ENCODE measurements at places on chromosomes 7 and 10.

GRCh38 chr10:124612611-124613498, 131.3 kb downstream of the FAM53B start:
- no peak for DNase-seq

DNA sequence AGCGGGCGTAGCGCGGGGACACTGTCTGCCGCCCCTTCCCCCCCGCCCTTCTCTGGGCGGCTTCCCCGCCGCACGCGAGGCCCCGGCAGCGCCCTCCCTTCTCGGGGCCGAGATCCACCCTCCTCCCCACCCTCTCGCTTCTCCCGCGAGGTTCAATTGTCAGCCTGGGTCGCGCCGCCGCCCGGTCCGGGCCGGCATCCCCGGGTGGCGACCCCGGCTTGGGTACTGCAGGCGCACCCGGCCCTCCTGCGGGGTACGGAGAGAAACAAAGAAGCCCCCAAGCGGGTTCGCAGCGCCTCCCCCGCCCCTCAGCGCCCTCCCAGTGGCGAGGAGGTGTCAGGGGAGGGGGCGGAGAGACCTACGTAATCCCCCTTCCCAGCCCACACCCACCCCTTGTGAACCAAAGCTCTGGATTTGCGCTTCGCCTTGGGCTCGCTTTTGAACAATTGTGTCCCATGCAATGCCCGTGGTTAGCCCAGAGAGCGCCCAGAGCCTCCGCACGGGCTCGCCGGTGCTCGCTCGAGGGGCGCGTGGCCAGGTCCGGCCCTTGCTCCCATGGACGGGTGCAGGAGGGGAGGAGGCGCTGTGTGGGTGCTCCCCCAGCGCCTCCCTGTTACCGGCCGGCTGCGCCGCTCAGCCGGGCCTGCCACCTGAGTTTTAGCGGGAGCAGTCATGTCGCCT, 634 bp downstream of the HECW1 start:
- peak; percentile 45 for DNase-seq

DNA sequence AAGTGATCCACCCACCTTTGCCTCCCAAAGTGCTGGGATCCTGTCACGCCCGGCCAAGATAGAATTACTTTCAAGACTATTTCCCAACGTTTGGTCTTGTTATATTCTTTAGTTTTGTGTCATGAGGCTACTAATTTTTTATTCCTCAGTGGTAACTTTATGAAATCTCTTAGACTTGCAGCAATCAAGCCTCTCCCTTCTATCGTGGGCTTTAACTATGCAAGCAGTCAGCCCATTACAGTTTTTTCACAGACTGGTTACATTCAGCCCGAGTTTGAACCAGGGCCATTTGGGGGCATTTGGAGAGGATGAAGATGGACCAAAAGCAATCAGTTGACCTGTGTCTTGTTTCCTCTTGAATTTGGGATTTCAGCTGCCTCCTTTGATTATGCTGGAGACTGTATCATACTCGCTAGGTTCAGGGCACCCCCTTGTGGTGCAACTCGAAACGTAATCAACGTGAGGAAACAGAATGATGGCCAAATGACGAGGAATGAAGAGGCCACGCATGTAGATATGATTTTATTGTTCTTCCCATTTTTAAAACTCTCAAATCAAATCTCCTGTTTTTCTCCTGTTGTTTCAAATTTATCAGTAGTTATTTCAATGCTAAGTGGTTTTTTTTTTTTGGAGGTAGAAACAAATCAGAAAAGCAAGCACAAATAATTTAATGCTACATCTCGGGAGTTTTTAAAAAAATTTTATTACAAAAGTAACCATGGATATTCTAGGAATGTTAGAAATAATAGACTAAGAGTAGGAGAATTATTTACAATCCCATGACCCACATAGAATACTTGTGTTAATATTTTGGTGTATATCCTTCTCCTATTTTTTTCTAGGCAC, 151.6 kb downstream of the KIAA1217 start:
- DNase-seq = peak; percentile 70

- no peak for DNase-seq
These were observed 67.2 kb downstream of the VOPP1 start for GRCh38 chr7:55504967-55505658.

DNA sequence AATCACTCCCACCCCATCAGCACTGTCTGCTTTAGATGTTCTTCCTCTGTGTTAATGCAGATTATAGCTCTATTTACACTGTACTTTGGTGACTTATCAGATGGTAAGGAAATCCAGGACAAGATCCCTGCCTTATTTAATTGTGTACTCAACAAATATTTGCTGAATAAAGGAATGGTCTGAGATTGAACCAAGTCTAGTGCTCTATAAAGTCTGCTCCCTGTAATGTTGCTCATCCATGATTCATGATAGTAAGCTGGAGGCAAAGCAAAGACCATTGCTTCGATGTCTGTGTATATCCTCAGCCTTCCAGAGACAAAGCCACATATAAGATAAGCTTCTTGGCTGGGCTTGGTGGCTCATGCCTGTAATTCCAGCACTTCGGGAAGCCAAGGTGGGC, 33.5 kb downstream of the PLCE1 start:
- DNase-seq = no peak

GRCh38 chr10:47182934-47183703, 116.9 kb upstream of the GDF10 start:
- DNase-seq = no peak

DNA sequence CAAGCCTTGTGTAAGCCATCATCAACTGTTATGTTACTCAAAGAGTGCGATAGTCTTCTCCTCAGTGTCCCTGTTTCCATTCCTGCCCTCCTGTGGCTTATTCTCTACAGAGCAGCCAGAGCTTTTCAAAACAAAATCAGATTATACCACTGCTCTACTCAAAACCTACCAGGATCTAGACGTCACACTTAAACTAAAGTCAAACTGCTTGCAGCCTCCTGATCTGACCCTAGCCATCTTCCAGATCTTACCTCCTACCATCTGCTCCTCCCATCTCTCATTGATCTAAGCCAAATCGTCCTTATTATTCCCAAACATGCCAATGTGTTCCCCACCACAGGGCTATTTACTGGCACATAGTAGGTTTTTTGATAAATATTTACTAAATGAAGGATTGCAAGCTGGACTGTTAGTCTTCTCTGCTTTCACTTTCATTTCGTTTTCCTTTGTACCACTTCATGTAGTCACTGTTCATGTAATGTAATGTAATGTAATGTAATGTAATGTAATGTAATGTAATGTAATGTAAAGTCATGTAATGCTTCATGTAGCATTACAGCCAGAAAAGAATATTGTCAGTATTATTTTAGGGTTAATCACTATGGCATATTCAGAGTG, 116.1 kb downstream of the GPR37 start:
- DNase-seq = no peak

GRCh38 chr10:124430077-124430476, 11.4 kb upstream of the OAT start:
- DNase-seq = no peak

- DNase-seq = no peak
These were observed 37.3 kb downstream of the INPP5A start for GRCh38 chr10:132574783-132575319.

GRCh38 chr7:155763691-155764437, 48.4 kb downstream of the SHH start:
- peak; percentile 33 for DNase-seq

DNA sequence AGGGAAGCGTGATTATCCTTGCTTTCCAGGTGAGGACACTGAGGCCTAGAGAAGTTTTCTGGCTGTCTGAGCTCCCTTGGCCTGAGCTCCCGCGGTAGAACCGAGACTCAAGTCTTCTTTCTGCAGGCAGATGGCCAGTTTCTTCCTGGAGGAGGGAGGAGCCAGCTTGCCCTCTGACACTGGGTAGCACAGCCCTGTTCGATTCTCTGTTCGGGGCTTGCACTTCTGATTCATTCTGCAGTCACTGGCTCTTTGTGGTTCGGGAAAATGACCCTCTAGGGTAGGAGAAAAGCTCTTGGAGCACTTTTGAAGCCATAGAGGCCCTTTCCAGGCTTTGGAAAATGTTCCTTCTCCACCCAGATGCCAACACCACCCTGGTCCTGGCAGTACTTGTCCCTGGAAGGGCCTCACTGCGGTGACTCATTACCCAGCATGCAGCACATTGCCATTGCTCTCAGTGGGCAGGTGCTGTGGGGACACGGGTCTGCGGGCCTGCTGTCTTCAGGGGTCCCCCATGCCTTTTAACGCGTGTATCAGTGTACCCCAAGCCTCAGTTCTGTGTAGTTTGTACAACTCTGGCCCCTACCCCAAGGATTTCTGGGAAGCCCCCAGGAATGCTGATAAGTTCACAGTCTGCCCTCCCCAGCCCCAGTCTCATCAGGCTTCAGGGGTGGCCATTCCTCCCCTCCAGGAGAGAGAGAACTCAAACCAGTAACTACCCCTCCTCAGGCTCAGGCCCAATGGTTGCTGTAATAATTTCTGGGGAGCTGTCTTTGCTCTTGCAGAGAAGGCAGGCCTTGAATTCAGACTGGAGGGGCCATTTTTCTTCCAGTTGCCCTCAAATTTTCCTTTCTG, 11.9 kb downstream of the CHST3 start:
- no peak for DNase-seq

DNA sequence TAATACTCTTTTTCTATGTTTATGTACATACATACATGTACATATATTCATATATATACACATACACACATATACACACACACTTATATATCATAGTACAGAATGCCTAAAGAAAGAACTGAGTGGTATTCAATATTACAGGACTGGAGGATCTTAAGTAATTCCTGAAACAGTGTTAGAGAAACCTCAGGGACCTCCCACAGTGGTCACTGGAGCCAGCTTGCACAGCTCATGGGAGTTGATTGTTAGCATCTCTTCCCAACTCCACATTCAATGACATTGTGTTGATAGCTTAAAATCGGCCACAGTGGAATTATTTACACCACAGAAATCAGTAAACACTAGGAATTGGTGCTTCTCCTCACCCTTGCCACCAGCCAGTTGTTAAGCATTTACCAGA, 6.0 kb downstream of the LRRC17 start:
- DNase-seq = no peak

DNA sequence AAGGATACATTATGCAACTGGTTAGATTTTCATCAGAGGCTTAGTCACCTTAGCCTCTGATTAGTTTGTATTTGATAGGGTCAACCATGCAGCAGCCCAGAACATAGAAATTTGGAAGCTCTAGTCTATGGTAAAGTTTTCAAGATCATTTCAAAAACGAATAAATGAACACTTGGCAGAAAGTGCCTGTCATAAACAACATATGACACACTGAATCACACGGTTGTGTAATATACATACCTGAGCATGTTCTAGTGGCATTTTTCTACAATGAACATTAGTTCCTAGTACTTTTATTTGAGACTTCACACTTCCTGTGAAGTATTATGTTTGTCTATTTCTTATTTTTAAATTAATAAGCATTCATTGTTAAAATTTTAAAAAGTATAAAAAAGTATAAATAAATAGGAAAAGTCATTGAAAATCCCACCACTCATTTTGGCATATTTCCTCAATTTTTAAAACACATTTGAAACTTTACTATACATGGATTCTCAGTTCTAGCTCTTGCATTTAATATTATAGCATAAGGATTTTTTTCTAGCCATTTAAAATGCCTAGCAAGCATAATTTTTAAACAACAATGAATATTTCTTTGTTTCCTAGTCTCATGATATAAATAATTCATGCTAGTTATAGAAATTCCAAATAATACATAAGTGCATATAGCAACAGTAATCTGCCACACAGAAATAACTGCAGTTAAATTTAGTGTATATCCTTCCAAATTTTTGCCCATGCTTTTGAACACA, 25.7 kb upstream of the PRPS1L1 start:
- no peak for DNase-seq

DNA sequence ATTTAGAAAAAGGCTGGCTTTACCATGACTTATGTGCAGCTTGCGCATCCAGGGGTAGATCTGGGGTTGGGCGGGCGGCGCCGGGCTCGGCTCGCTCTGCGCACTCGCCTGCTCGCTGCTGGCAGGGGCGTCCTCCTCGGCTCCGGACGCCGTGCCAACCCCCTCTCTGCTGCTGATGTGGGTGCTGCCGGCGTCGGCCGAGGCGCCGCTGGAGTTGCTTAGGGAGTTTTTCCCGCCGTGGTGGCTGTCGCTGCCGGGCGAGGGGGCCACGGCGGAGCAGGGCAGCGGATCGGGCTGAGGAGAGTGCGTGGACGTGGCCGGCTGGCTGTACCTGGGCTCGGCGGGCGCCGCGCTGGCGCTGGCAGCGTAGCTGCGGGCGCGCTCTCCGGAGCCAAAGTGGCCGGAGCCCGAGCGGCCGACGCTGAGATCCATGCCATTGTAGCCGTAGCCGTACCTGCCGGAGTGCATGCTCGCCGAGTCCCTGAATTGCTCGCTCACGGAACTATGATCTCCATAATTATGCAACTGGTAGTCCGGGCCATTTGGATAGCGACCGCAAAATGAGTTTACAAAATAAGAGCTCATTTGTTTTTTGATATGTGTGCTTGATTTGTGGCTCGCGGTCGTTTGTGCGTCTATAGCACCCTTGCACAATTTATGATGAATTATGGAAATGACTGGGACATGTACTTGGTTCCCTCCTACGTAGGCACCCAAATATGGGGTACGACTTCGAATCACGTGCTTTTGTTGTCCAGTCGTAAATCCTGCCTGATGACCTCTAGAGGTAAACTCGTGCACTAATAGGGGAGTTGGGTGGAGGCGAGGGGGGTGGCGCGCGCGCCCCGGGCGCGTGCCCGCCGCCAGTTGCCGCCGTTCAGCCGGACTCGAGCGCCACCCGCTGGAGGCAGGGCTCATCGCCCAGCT, at the start of gene HOXA5:
Gene HOXA5 (minus strand): TSS at position 659 of the 927 bp plus-strand sequence. CDS start 74 bp downstream, at position 585.
- peak; percentile 86 for DNase-seq

- DNase-seq = peak; percentile 46
These were observed 176.0 kb upstream of the MYO3A start for GRCh38 chr10:25758041-25758457.

DNA sequence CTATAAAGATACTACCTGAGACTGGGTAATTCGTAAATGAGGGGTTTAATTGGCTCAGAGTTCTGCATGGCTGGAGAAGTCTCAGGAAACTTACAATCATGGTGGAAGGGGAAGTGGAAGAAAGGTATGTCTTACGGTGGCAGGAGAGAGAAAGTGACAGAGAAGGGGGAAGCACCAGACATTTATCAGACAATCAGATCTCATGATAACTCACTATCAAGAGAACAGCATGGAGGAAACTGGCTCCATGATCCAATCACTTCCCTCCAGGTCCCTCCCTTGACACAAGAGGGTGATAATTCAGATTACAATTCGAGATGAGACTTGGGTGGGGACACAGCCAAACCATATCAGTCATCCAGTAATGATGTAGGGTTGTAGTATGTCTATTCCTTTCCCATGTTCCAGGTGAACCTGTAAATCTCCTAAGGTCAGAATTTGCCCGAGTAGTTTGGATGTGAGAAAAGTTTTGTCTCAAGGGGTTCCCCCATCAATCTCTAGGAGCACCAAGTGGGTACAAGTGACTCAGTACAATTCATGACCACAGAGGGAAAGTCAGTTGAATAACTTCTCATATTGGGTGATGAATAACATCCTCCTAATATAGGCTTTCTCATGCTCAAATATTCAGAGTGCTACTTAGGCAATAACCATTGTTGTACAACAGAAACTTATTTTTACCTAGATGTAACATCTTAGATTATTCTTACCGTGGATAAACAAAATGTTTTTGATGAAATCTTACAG, 39.7 kb upstream of the MTPN start:
- no peak for DNase-seq

DNA sequence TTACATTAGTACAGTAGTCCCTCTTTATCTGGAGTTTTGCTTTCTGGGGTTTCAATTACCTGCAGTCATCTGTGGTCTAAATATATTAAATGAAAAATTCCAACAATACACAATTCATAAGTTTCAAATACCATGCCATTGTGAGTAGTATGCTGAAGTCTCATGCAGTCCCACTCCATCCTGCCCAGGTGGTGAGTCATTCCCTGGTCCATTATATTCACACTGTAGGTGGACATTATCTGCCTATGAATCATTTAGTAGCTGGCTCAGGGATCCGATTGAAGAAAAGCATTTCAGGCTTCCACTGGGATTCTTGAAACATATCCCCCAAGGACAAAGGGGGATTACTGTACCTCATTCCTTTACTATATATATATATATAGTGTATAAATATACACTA, 298.2 kb upstream of the GALNT17 start:
- no peak for DNase-seq
